ENCODE measurements at places on chromosomes 6 and 20.

- DNase-seq = no peak
Measured at GRCh38 chr20:42530855-42531448, 658.8 kb downstream of the PTPRT start.

DNA sequence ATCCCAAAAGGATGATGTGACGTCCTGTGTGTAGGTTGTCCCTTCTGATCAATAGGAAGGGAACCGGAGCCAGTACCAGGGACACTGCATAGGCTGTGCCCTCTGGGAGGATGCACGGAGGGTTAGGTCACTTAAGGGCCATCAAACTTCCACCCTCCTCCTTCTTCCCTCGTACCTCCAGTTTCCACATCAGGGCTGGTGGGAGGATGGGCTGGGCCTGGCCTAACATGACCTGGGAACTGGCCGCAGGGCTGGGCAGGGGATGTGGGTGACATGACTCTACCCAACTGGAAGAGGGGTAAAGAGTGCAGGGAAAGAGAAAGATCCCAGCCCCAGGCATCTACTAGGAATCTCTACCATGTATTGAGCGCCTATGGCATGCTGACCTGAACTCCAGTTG is 46.2 kb upstream of the MDGA1 start:
- DNase-seq = no peak

- peak; percentile 32 for DNase-seq
Measured at GRCh38 chr6:79671600-79672266, 40.6 kb downstream of the SH3BGRL2 start.

DNA sequence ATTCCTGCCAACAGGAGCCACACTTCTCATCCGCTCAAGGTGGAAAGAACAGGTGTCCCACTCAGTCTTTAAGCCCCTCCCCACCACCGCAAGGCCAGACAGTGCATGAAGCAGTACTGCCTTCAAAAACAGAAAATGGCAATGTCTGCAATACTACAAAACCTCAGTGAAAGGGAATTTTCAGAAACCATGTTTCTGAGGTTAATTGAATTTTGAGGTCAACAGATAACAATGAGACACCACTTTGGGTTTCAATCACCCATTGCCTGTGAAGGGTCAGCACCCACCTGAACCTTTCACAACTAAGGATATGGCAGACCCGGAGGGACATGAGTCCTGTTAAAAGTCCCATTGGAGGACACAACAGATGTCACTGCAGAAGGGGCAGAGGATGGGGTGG is 13.0 kb downstream of the ZC3H12D start:
- DNase-seq = no peak

DNA sequence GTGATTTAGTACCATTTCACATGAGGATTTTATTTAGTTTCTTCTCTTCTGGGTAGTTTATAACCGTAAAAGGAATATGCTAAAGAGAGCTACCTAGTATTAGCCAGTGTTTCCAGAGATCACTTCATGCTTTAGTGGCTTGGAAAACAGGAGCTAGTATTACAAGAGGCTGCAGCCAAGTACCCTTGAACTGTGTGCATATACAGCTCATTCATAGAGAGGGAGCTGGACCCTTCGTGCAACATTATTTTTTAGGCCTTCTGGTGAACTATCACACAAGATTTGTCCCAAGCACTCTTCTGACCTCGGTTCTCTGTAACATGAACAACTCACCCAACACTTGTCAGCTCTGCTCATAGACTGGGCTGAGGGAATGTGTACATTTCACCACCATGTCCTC is 74.9 kb upstream of the RIN2 start:
- no peak for DNase-seq

Measured in activated naive CD4-positive, alpha-beta T cell treated with anti-CD3 and anti-CD28 coated beads, Interleukin-2, amount 50 U/mL, for 72 hours (primary cell).